Activated naive CD4-positive, alpha-beta T cell treated with anti-CD3 and anti-CD28 coated beads, Interleukin-2, amount 10 ng/mL, durations not matched to agents 7 days and 5 days (primary cell): ENCODE measurements at places on chromosomes 1 and 21.

DNA sequence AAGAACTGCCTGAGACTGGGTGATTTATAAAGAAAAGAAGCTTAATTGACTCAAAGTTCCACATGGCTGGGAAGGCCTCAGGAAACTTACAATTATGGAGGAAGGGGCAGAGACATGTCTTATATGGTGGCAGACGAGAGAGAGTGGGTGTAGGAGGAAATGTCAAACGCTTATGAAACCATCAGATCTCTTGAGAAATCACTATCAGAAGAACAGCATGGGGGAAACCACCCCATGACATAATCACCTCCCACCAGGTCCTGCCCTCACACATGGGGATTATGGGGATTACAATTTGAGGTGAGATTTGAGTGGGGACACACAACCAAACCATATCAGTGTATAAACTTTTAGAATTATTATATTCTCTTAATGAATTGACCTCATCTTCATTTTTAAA is 335.9 kb upstream of the DPYD start:
- DNase-seq, result no peak

- DNase-seq, result no peak
Observed at GRCh38 chr1:73874806-73875205, 323.2 kb downstream of the LRRIQ3 start.

DNA sequence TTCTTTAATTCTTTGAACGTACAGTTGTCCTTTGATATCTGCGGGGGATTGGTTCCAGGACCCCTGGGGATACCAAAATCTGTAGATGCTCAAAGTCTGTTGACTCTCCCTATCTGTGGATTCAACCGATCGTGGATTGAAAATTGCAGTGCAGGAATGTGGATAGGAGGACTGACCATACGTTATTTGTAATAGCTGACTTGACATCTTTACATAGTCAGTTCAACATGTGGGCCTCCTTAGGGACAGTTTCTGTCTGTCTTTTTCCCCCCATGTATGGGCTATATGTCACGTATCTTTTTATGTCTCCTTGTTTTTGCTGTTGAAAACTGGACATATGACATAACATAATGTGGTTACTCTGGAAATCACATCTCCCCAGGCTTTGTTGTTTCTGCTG is 204.9 kb downstream of the DYRK1A start:
- DNase-seq, result no peak

DNA sequence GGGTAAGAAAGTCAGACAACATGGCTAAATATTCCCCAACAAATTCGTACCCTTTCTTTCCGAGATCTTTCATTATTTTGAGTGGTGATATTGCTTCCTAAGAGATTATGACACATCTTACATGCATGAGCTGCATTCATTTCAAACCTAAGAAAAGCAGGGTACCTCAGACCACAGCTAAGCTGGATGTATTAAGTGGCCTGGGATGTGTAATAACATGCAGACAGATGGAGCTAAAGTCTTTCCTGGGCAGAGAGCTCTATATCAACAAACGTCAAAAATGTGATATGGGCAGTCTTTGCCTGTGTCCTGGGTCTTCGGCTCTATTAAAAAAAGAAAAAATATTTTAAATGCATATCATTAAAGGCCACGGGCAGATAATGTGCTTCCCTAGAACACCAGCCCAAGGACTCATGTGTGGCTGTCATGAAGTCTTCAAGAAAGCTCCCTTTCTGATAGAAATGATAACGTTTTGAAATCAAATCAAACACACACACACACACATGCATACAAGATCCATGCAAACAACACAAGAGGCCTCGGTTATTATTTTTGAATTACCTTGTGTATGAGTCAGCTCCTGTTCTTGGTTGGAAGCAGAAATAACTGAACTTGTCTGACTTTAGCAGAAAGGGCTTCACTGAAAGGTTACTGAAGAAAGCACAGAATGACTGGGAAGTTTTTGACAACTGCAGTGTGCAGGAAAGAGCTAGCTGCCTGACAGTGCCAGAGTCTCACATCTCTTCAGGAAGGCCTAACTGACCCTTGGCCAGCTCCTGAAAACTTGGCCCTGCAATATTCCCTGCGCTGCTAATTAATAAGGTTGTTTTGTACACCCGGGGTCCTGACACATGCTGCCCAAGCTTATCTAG is 231.2 kb downstream of the DSCAM start:
- DNase-seq, result no peak

GRCh38 chr1:198246337-198246736 is 89.5 kb downstream of the NEK7 start:
- DNase-seq, result no peak

DNA sequence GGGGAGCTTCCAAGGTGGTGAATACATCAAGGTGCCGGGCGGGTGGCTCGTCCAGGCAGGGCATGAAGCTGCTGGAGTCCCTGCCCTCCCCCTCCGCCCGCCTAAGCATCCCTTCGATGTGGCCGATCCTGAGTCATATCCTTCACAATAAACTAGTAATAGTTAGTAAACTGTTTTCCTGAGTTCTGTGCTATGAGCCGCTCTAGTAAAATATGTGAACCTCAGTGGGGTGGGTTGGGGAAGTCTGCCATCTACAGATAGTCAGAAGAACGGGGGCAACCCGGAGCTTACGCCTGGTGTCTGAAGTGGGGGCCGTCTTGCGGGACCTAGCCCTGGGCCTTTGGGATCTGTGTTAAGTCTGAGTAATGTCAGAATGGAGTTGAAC is 21.6 kb downstream of the C2CD2 start:
- DNase-seq, result no peak

DNA sequence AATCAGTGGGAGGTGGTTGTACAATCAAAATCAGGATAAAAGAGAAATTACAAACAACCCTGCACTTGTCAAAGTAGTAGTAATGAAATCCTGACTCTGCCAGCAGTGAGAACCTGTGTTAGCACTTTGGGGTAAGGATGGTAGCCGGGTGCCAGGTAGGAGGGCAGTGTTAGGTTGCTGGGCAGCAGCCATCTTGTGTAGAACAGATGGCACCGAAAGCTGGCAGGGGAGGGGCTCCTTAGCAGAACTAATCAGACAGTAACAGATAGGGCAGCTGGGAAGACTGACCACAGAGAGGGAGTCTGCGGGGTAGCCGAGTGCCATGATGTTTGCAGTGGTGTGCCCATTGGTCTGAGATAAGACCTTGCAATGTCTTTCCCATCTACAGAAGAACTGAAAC is 137.3 kb downstream of the SDCCAG8 start:
- no peak for DNase-seq

- DNase-seq, result no peak
Observed at GRCh38 chr1:151327903-151328674, 873 bp upstream of the PI4KB start.

- no peak for DNase-seq
Observed at GRCh38 chr1:28371010-28371377, 1.5 kb downstream of the PHACTR4 start.

- no peak for DNase-seq
Observed at GRCh38 chr1:153217744-153218416, 496 bp downstream of the PRR9 start.

DNA sequence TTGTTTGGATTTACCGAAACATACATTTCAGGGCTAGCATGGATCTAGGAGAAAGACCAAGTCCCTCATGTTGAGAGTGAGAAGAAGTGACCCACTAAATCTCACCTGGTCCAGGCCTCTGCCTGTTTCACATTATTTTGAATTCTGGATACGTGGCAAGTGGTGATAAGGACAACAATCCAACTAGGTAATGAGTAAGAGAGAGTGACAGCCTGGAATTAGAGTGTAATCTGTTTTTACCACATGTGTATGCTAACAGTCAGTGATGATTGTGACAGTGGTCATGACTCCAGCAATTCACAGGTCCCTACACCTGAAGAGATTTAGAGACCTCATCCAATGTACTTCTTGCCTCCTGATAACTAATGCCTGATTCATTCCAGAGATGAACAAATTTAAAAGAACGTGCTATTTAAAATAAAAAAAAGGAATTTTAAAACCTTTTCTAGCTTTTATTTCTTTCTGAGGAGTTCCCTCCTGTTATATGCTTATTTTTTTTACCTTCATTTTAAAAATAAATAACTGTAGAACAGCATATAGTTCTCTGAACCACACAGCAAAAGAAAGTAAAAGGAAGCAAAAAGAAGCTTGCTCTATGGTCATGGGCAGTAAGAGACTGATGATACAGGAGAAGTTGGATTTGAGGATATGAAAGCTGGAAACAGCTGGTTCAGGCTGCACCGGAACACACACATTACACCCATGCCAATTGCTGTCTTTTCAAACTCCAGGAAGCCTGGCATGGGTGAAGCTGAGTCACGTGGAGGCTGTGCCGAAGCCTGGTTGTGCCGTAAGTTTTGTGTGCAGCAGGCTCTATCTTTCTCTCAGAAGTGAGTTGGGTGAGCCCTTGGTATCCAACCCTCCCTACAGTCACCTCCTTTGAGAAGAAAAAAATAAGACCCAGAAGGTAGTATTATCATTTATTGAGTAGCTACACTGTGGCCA is 14.7 kb downstream of the C1orf116 start:
- no peak for DNase-seq

- no peak for DNase-seq
Observed at GRCh38 chr1:193558491-193559028, 372.1 kb upstream of the B3GALT2 start.

DNA sequence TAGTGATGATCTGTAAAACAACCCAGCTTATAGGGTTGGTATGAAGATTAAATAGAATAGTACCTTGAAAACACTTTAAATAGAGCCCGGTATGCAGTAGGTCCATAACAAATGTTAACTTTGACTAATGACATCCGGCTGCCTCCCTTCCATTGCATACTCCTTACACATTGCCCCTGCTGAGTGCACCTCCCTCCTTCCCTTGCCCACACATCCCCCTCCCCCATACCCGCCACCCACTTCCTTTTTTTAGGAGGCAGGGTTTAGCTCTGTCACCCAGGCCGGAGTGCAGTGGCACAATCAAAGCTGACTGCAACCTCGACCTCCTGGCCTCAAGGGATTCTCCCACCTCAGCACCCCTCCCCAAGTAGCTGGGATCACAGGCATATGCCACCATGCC is 24.4 kb upstream of the ZC3H12A start:
- DNase-seq, result peak; percentile 60
